Naive B cell (primary cell): ENCODE measurements at places on chromosomes 3 and 15. TPM values are rescaled to one million over a fixed set of nuclear protein-coding genes. Genes with fewer than 3 reads are reported as not detected.

DNA sequence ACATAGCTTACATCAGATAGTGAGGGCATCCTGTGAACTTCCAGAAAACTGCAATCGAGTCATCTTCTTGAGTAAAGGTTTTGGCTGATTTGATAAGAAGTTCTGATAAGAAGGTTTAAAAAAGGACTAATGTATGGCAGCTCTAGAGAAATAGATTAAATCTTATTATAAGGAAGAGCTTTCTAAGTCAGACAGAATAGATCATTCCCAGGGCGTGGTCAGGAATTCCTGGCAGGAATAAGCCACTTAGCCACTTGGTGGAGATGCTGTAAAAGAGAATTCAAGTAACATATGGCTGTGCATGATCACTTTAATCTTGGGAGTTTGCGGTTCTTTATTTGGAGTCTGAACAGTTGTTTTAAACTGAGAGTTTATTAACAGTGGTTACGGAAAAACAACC is 17.4 kb downstream of the PGBD4 start:
- no peak overlapping the region for H3K27ac ChIP-seq
- peaks cover 24% of the 10 kb centered on the region for H3K27me3 ChIP-seq
- DNase-seq = no peak
- H3K4me1 ChIP-seq = no peaks in the 10 kb centered on the region

The SPTSSB gene
- polyA plus RNA-seq = not detected

- H3K27me3 ChIP-seq = no peaks in the 10 kb centered on the region
- H3K4me1 ChIP-seq = no peaks in the 10 kb centered on the region
- no peaks in the 10 kb centered on the region for H3K36me3 ChIP-seq
These were observed 176.5 kb upstream of the PLSCR5 start for GRCh38 chr3:146781606-146782005.

DNA sequence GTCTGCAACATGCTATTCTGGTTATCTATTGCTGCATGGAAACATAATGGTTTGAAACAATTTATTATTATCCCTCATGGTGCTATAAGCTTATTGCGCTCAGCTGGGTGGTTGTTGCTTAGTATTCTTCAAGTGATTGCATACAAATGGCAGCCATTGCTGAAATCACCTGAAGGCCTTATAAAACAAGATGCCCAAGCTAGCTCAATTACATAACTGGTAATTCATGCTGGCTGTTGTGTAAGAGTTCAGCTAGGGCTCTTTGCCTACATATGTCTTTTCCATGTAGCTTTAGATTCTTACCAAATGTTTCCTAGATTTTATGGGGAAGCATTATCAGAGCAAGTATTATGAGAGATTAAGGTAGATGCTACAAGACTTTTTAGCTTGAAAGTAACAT is 644.0 kb upstream of the CBLB start:
- no peaks in the 10 kb centered on the region for H3K36me3 ChIP-seq
- no peaks in the 10 kb centered on the region for H3K4me1 ChIP-seq
- no peak for DNase-seq
- no peaks in the 10 kb centered on the region for H3K27me3 ChIP-seq
- no peak overlapping the region for H3K4me3 ChIP-seq

The ALPK3 gene
- not detected for polyA plus RNA-seq

The PRICKLE2 gene
- not detected for polyA plus RNA-seq

The PP2D1 gene
- polyA plus RNA-seq = 0.71 TPM

- DNase-seq = no peak
- no peak overlapping the region for H3K27ac ChIP-seq
- H3K36me3 ChIP-seq = no peaks in the 10 kb centered on the region
- H3K27me3 ChIP-seq = peaks cover 6% of the 10 kb centered on the region
- H3K4me3 ChIP-seq = no peak overlapping the region
These were observed 121.2 kb downstream of the MECOM start for GRCh38 chr3:169542331-169542751.

The AADACL2 gene
- not detected for polyA plus RNA-seq

The FLNB gene
- 5.6 TPM for polyA plus RNA-seq

- no peaks in the 10 kb centered on the region for H3K4me1 ChIP-seq
- no peaks in the 10 kb centered on the region for H3K36me3 ChIP-seq
- peaks cover 29% of the 10 kb centered on the region for H3K27me3 ChIP-seq
- H3K4me3 ChIP-seq = no peak overlapping the region
- no peak for DNase-seq
These were observed 107.7 kb downstream of the CHCHD4 start for GRCh38 chr3:14016900-14017475.

DNA sequence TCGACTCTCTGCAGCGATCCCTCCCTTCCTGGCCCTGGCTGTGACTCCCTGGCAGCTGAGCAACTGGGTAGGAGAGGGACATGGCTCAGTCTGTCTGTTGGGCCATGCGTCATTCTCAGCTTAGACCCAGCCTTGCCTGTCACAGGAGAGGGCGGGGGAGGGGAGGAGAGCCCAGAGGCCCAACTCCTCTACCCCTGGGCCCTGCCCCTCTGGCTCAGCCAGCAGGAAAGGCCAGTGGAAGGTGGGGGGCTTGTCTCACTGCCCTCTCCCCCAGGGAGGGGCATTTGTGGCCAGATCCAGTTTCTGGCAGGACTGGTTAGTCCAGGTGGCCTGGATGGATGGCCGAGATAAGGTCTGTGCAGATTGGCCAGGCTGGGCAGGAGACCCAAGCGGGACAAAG is 31.6 kb downstream of the DNAJB8 start:
- DNase-seq = no peak
- no peak overlapping the region for H3K4me3 ChIP-seq
- peaks cover 49% of the 10 kb centered on the region for H3K27me3 ChIP-seq
- no peak overlapping the region for H3K27ac ChIP-seq

The ACSBG1 gene
- not detected for polyA plus RNA-seq

DNA sequence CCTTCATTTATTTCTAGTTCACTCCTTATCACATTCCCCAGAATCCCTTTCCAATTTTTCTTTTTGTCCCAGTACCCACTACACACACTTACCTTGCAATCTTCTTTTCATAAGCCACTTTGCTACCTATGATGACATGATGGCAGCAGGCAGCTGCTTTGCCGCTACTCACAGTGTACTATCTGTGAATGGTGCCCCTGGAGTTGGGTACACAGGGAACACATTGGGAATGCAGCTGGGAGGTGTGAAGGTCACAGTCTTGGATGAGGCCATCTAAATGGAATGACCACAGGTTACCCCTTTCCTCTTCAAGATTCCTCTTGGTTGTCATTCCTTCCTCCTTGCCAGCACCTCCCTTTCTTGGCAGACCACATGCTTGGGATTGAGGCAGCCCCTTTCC is 20.8 kb upstream of the TNIK start:
- peaks cover 3% of the 10 kb centered on the region for H3K4me1 ChIP-seq
- no peaks in the 10 kb centered on the region for H3K36me3 ChIP-seq
- no peaks in the 10 kb centered on the region for H3K27me3 ChIP-seq
- no peak overlapping the region for H3K4me3 ChIP-seq
- no peak overlapping the region for H3K27ac ChIP-seq

- H3K4me1 ChIP-seq = peaks cover 8% of the 10 kb centered on the region
- H3K27me3 ChIP-seq = no peaks in the 10 kb centered on the region
- H3K27ac ChIP-seq = no peak overlapping the region
- peaks cover 6% of the 10 kb centered on the region for H3K36me3 ChIP-seq
These were observed 24.5 kb downstream of the NIPA1 start for GRCh38 chr15:22810853-22811338.

DNA sequence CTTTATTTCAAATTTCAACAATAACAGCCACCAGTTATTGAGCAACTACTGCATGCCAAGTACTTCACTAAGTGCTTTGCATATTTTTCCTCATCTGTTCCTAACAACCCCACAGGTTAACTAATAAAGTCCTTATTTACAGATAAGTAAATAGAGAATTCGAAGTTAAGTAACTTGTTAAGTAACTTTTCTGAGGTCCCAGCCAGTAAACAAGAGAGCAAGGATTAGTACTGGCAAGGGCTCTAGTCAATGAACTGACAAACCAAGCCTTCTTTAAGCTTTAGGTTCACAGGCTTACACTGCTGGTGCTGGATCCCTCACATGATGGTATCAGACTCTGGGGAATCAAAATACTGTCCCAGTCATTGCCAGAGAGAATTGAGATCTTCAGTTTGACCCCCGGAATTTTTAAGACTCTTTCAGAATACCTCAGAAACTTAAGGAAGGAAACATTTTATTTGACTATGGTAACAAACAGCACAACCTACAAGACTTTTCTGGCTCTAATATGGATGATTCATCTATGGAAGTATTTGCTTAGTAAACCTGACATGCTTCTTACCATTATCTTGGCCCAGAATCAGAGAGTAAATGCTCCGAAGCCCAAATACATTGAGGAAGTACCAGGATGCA is 16.5 kb downstream of the EMC3 start:
- no peaks in the 10 kb centered on the region for H3K27me3 ChIP-seq
- DNase-seq = no peak
- no peak overlapping the region for H3K4me3 ChIP-seq
- H3K27ac ChIP-seq = no peak overlapping the region
- peaks cover 28% of the 10 kb centered on the region for H3K36me3 ChIP-seq
- no peaks in the 10 kb centered on the region for H3K4me1 ChIP-seq

The CHST13 gene
- not detected for polyA plus RNA-seq

The GRK7 gene
- polyA plus RNA-seq = not detected

DNA sequence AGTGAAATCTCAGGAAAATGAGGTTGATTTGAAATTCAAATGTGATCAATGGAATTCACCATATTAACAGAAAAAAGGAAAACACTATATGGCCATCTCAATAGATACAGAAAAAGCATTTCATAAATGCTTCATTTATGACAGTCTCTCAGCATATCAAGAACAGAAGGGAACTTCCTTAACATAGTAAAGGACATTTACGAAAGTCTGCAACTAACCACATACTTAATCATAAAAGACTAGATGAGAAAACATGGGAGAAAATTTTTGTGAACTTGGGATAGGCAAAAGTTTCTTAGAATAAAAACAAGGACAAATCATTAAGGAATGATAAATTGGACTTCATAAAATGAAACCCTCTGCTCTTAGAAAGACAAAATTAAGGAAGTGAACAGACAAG is 24.7 kb upstream of the TIPARP start:
- no peaks in the 10 kb centered on the region for H3K36me3 ChIP-seq
- no peaks in the 10 kb centered on the region for H3K27me3 ChIP-seq
- H3K4me1 ChIP-seq = peaks cover 6% of the 10 kb centered on the region
- H3K4me3 ChIP-seq = no peak overlapping the region
- no peak overlapping the region for H3K27ac ChIP-seq
- no peak for DNase-seq

The ACTRT3 gene
- 0.23 TPM for polyA plus RNA-seq

DNA sequence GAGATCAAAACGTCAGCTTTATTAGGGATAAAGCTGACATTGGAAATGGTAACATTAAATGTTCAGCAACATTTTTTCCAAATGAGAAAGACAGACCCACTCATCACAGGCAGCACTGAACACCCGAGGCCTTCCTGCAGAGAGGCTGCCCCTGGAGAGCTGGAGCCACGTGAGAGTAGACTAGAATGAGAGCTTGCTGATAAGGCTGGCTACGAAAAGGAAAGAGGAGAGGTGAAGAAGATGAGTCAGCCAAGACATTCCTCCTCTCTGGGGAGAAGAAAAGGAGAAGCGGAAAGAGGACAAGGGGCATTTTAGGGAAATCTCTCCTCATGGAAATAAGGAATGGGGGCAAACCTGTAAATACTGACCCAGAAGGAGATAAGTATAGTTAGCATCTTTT is 7.3 kb downstream of the CYP19A1 start:
- H3K4me3 ChIP-seq = no peak overlapping the region
- H3K36me3 ChIP-seq = no peaks in the 10 kb centered on the region
- no peak for DNase-seq
- no peak overlapping the region for H3K27ac ChIP-seq
- peaks cover 5% of the 10 kb centered on the region for H3K27me3 ChIP-seq
